ENCODE measurements at places on chromosomes 1 and 21.
A peak's percentile ranks its signal among the peaks of the same experiment; 100 is the strongest.

DNA sequence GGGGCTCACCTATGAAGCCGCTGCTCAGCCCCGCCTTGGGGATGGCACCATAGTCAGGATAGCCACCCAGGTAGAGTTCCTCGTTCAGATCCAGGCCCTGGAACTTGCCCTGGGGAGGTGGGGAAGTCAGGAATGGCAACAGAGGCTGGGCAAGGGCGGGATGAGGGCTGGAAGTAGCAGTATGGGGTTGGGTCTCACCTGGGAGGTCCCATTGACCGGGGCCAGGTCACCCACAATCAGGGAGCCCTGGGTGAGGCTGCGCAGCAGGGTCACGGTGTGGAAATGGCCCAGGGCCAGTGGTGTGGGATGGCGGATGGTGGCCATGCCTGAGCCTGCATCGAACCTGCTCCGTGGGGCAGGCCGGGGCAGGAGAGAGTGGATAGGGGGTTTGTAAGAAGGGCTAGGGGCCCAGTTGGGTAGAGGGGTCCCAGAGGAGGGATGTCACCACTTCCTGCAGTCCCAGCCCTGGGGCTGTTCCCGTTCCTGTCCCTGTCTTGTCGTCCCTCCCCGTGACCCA lies 19.4 kb downstream of the LDLRAD2 start:
- peak; percentile 19 for DNase-seq

- no peak for DNase-seq
These were observed 647.4 kb downstream of the USP25 start for GRCh38 chr21:16377120-16377658.

DNA sequence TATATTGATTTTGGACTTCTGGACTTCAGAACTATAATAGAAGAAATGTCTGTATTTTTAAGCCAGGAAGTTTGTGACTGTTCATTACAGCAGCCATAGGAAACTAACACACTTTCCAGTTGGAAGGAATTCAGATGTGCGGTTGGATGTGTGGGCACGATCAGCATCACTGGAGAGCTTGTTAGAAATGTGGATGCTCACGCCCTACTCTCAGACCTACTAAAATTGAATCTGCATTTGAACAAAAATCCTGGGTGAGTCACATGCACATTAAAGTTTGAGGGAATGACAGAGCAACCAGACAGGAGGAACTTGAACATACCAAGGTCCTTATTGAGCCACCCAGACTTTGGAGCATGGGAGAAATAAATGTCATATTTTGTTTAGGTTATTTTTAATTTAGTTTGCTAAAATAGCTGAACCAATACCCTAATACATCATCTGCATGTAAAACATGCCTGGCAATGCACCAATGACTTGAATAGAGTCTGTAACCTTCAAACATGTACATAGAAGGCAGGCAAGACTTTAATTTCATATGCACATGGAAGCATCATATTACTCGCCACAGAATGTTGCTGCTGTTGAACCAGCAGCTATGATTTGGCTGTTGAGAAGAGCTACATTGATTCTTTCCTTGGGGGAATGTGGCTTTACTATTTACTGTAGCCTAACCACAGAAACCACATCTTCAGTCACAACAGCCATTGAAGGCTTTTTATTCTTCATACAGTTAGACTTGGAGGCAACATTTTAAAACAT lies 346.2 kb downstream of the BARHL2 start:
- no peak for DNase-seq

DNA sequence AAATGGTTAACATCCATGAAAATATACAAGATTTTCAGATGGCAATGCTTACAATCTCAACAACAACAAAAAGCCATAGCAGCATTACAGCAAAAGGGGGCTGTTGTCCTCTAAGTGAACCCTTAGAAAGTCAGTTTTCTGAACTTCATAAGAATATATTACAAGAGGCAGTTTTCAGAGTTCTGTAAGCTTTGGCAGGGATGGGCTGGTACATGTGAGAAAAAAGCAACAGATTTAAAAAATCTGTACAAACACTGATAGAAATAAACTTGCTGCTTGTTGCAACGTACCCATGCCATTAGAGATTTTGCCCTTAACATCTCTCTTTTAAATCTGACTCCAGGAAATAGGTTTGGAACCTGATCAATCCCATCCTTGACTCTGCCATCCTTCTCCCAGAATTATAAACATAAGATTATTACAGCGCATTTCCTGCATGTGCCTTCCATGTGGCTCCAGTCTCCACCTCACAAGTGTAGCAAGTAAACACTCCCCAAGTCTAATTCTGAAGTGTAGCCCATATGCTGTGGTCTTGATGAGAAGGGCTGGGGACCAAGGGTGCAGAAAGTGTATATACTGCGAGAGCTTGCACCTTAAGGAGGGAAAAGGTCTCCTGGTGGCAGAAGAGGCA lies 101.4 kb upstream of the TSPAN2 start:
- DNase-seq, result no peak

Measured in uterus (tissue), 4 donors.